ENCODE measurements at places on chromosomes 3 and 15. TPM values are rescaled to one million over a fixed set of nuclear protein-coding genes. Genes with fewer than 3 reads are reported as not detected.
A peak's percentile ranks its signal among the peaks of the same experiment; 100 is the strongest.

Gene FETUB
- total RNA-seq: not detected

DNA sequence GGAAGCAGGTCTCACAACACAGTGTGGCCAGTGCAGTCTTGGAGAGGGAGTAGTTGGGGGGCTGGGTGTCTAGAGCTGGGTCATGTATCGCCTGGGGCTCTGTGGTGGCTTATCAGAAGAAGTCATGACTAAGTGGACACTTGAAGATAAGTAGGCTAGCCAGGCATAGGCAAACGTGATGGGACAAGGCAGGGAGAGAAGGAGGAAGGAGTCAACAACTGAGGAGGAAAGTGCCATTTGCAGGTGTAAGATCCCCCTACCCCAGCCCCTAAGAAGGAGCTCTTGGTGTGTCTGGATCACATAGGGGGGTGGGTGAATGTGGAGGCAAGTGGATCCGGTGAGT is 352.3 kb downstream of the LRTM1 start:
- DNase-seq: no peak

GRCh38 chr15:42324308-42324707 is 35.0 kb upstream of the CAPN3 start:
- no peak for DNase-seq

Gene ST8SIA2
- total RNA-seq: 13.6 TPM

GRCh38 chr3:62981962-62982361 is 106.7 kb upstream of the CADPS start:
- DNase-seq: no peak

GRCh38 chr15:75360391-75360790 is 8.0 kb downstream of the MAN2C1 start:
- DNase-seq: no peak

DNA sequence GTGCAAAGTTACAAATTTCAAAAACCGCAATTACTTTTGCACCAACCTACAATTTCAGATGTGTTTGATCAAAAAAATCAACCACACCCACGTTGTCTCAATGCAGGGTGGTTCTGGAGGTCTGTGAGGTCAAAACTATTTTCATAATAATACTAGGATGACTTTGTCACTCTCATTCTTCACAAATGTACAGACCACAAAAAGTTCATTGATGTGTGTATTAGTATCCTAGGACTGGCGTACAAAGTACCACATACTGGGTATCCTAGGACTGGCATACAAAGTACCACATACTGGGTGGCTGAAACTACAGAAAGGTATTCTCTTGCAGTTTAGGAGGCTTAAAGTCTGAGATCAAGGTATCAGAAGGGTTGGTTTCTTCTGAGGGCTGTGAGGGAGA is 13.0 kb downstream of the SUCLG2 start:
- DNase-seq: no peak

GRCh38 chr3:181705086-181705480 is 6.6 kb upstream of the SOX2 start:
- peak; percentile 43 for DNase-seq

Gene CPA3
- not detected for total RNA-seq
